ENCODE measurements at places on chromosomes 5 and 9.

DNA sequence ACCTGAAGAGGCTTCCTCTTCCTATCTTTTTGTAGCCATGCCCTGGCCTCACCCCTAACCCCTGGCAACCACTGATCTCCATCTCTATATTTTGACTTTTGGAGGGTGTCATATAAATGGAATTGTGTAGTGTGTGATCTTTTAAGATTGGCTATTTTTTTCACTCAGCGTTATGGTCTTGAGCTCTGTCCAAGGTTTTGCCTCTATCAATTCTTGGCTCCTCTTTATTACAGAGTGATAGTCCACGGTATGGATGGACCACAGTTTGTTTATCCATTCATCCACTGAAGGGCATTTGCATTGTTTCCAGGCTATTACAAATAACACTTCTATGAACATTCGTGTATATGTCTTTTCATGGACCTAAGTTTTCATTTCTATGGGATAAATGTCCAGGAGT is 209.8 kb upstream of the IER5L start:
- no peak for DNase-seq

DNA sequence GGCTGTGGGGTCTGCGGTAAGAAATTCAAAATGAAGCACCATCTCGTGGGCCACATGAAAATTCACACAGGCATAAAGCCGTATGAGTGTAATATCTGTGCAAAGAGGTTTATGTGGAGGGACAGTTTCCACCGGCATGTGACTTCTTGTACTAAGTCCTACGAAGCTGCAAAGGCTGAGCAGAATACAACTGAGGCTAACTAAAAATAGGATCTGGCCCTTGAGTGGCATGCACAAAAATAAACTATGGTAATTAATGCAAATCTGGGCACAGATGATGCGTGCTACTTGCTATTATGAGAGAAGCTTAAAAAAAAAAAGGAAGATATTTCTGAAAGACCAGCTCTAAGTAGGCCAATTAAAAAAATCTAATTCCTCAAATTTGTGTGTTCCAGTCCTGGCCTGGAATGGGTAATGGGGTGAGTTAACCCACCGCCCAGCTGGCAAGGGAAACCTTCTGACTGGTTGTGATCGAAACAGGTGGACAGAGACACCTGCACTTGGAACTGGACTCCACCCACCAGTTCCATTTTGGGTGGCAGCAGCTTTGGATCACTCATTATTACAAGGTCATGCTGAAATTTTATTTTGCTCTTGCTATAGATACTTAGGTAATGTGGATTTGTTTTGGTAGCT is 26.6 kb upstream of the ZBTB34 start:
- DNase-seq, result no peak

GRCh38 chr5:146059460-146060220 is 45.7 kb downstream of the PLAC8L1 start:
- DNase-seq, result no peak

DNA sequence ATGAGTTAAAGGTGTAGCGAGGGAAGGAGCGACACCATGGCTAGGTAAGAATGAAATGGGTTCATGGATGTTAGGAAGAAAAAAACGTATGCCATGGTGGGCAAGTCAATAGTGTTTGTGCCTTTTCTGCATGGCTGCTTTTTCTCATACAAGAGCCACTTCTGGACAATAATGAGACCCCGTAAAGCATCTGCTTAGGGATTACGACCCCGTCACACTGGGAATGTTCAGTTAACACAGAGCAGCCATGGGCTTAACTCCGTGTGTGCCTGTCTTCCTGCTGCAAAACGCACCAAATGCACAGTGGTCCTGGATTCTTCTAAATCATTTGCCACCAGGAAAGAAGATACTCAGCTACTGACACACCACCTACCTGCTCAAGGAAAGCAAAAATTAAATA is 81.8 kb downstream of the NFIB start:
- DNase-seq, result no peak

Data from left lobe of liver (tissue), 2 donors.